NCI-H2227 treated with DMSO at 0.1 percent for 48 hours (cell line): ENCODE measurements at places on chromosomes 7 and 10.
A peak's percentile ranks its signal among the peaks of the same experiment; 100 is the strongest.

GRCh38 chr7:108204281-108204796 is 74.2 kb upstream of the LAMB4 start:
- DNase-seq = no peak

DNA sequence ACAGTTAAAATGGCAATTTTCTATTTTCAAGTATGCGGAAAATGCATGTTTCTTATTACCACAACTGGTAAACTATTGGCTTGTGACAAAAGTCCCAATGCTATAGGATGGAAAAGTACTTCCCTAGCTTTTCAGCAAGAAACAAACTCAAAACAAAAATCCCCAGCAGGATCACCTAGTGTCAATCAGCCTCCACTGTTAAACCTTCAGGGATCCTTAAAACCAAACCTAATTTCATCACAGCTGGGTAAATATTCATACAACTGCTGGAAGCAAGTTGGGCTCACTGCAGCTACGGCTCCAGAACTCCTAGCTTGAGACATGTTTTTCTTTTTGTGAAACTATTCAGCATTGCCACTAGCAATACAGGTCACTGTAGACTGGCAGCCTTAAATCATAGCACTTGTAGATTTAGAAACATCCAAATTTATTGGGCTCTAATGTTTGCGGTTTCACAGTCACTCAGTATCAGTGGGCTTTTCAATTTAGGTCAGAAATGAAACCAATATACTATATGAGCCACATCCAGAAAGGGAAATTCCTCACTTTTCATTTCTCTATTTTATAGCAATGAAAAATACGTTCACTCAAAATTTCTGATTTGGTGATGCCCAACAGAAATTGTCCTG is 145.2 kb upstream of the ANK3 start:
- no peak for DNase-seq

GRCh38 chr10:61028861-61029361 is 84.9 kb upstream of the RHOBTB1 start:
- DNase-seq = no peak

- DNase-seq = no peak
These were observed 58.7 kb upstream of the AUTS2 start for GRCh38 chr7:69539531-69539930.

- DNase-seq = no peak
These were observed 548.0 kb downstream of the TCERG1L start for GRCh38 chr10:130763491-130763890.

DNA sequence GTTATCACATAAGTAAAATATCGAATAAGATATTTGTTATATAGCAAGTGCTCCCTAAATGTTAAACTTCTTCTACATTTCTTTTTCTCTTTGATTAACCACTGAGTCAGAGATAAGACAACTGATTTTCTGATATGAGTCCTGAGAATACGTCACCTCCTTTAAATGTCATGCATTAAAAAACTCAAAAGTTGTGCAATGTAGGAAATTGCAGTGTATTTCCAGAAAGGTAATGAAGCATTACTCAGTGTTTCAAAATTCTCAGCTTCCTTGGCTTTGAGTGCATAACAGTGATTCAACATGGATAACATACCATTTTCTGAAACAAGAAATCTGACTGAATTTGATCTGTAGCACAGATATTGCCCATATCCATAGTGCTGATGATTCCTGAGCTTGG is 155.8 kb downstream of the BMPER start:
- no peak for DNase-seq

- DNase-seq = no peak
These were observed 66.8 kb downstream of the PCGF5 start for GRCh38 chr10:91287276-91287675.

DNA sequence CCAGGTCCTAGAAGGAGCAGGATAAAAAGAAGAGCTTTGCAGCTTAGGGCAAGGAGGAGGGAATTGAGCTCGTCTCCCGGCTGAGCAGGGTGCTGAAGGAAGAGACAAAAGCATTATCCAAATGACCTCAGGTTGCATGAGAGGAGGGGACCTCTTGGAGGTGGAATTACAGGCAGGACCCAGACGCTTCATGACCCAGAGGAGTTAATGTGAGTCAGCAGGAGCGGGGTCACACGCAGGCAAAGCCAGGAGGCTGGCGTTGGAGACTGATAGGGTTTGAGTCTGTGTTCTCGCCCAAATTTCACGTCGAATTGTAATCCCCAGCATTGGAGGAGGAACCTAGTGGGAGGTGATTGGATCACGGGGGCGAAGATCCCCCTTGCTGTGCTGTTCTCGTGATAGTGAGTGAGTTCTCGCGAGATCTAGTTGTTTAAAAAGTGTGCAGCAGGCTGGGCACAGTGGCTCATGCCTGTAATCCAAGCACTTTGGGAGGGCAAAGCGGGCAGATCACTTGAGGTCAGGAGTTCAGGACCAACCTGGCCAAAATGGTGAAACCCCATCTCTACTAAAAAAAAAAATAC is 63.7 kb upstream of the AUTS2 start:
- no peak for DNase-seq

- DNase-seq = no peak
These were observed 369.5 kb downstream of the PHF14 start for GRCh38 chr7:11343136-11343535.

DNA sequence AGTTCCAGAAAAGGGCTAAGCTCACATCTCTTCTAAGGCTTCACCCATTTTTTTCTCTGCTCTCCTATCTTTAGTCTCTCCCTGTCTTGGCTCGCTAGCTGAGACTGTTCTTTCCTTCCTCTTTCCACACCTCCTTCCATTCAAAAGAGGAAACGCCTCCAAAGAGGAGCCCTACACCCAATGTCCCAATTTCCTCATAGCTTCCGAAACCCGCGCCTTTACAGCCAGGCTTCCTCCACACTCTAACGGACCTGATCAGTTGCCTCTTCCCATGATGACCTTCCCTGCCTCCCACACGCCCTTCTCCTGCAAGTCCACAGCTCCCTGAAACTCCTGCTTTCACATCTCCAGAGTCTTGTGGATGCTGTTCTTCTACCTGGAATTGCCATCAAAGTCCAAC is 71.7 kb downstream of the COBL start:
- DNase-seq = no peak

- no peak for DNase-seq
These were observed 65.4 kb downstream of the SP8 start for GRCh38 chr7:20721086-20721810.

DNA sequence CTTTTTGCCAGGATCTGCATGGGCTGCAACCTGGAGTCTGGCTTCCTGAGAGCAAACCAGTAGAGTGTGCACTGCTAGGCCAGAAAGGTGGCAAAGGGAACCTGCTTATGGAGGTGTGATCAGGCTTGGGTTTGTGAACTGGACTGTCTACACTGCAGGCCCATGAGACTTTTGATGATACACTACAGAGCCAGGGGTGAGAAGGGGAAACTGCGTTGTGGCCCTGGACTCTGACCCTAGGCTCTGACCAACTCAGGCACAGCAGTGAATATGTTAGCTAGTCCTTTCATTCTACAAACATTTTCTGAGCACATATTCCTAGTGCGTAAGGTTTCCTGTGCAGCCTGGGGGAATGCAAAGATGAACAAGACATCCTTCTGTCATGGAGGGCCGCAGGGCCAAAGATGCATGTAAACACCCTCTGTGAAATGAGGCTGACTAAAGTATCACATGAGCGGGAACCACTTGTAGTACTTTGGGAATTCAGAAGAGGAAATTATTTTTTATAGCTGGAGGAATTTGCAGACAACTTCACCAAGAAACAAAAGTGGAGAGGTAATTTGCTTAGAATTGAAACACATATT is 63.8 kb upstream of the HPS1 start:
- DNase-seq = no peak

GRCh38 chr10:49268185-49268584 is 30.8 kb upstream of the C10orf71 start:
- DNase-seq = no peak

GRCh38 chr7:127447326-127447945 is 54.9 kb upstream of the ZNF800 start:
- DNase-seq = no peak

DNA sequence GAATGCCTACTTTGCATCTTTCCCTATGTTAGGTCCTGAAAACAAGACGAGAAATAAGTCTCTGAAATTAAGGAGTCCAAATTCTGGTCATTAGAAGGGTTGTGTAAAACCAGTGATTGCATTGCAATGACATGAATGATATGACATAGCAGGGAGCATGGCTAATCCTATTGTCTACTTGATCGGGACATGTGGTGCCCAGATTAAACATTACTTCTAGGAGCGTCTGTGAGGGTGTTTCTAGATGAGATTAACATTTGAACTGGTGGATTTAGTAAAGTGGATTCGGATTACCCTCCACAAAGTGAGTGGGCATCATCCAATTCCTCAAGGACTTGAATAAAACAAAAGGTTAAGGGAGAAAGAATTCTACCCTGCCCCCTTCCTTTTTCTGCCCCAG is 434.9 kb upstream of the KLF6 start:
- no peak for DNase-seq

DNA sequence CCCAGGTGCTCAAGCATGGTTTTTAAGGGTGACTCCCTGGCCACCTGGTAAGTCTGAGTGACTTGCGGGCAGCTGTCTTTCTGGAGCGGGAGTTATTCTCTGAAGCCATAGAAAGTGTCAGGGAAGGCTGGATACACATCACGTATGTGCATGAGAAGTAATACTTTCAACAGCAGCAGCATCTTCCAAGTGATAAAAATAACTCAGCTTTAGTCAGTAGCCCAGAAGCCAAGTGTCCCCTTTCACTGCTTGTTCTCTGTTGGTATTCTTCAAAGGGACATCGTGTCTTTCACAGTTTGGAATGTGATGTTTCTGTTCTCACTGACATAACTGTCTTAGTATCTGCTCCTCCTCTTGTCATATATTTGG is 97.6 kb downstream of the KIAA1217 start:
- DNase-seq = no peak

DNA sequence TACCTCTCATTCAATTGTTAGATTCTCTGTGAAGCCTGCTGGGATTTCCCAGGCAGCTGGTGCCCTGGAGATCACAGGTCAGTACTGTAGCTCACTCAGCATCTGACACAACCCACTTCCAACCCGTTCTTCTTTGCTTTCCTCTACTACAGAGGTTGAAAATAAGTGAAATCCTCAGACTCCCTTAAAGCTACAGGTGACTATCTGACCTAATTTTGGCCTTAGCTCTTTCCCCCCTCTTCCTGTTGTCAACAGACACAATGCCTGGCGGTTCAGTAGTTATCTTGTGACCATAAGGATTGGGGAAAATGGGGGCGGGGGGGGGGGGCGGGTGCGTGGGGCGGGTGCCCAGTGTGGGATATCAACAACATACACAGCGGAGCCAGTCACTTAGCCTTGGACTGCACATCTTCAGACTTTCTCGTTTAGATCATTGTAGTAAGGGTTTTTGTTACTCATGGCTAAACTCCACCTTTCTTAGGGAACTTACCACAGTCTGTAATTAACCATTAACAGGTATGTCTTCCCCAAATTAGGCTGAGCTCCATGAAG is 37.8 kb downstream of the MTPN start:
- DNase-seq = peak; percentile 75

- DNase-seq = no peak
These were observed 35.0 kb downstream of the CNNM1 start for GRCh38 chr10:99364125-99364524.

DNA sequence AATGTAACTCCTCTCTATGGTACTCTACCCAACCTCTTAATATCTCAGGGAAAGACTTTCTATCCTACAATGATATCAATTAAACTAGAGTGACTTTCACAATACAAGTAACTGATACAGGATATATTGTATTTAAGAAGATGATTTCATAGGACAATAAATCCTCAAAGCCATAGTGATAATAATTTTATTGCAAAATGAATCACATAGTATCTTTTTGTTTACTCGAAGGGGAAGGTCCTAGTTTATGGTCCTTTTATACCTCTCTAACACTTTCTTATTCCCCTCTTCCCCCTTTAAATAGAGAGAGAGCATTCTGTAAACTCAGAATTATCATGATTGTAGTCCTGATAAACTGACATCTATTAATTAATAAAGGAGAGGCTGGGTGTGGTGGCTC is 56.4 kb downstream of the TMEM106B start:
- DNase-seq = no peak

DNA sequence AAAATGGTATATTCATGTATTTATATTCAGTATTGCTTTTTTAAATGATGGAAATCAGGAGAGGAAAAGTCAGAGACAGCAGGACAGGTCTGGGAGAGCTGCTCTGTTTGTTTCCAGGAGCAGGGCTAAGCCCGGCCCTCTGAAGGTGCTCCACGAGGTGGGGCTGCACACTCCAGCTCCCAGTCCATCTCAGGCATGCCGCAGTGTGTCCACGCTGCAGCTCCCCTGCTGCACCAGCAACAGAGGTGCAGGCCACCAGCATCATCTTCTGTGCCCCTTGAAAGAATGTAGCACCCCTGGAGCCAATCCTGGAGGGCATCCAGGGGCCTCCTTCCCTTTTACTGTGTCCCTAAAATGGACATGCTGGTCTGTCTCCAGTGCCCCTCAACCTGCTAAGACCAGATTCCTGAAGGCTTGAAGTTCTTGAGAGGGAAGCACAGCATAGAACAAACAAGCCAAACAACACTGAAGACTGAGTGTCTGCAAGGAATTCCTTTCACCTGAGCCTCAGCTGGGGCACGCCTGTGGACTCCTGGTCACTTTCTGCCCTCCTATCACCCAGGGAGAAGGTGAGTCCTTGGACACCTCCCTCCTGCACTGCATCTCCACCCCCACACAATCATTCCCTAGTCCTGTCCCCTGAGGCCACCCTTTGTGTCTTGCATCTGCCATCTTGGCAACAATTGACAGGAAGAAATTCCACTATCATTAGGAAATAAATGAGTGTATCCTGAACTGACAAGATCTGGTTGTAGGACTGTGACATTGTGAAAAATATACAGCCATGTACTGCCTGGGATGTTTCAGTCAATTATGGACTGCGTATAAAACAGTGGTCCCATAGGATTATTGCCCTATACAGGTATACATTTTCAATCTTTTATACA is 100.5 kb downstream of the CXCL12 start:
- no peak for DNase-seq

- peak; percentile 16 for DNase-seq
These were observed 151.8 kb upstream of the YAE1 start for GRCh38 chr7:39414224-39415035.

- DNase-seq = no peak
These were observed 211.4 kb downstream of the WDR37 start for GRCh38 chr10:1267568-1267967.

DNA sequence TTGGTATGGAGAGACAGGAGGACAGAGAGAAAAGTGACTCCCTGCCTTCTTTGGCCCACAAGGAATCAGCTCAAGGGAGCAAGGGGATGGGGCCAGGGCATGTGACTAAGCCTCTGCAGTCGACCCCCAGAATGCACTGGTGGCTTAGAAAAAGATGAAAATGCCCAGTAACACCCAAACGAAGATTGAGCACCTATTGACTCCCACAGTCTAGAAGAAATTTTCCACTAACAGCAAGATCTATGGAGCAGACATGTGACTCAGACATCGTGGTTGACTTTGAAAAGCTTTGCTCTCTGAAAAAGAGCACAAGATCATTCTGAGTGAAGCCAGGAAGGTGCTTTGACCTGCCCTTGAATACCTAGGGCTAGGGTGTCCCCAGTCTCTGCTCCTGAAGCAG is 586.0 kb downstream of the CALN1 start:
- no peak for DNase-seq

- no peak for DNase-seq
These were observed 86.1 kb upstream of the PPP2R2D start for GRCh38 chr10:131814567-131815265.

GRCh38 chr7:158804335-158804734 is 25.0 kb downstream of the ESYT2 start:
- DNase-seq = no peak
